ENCODE measurements at places on chromosomes 1 and 21.

DNA sequence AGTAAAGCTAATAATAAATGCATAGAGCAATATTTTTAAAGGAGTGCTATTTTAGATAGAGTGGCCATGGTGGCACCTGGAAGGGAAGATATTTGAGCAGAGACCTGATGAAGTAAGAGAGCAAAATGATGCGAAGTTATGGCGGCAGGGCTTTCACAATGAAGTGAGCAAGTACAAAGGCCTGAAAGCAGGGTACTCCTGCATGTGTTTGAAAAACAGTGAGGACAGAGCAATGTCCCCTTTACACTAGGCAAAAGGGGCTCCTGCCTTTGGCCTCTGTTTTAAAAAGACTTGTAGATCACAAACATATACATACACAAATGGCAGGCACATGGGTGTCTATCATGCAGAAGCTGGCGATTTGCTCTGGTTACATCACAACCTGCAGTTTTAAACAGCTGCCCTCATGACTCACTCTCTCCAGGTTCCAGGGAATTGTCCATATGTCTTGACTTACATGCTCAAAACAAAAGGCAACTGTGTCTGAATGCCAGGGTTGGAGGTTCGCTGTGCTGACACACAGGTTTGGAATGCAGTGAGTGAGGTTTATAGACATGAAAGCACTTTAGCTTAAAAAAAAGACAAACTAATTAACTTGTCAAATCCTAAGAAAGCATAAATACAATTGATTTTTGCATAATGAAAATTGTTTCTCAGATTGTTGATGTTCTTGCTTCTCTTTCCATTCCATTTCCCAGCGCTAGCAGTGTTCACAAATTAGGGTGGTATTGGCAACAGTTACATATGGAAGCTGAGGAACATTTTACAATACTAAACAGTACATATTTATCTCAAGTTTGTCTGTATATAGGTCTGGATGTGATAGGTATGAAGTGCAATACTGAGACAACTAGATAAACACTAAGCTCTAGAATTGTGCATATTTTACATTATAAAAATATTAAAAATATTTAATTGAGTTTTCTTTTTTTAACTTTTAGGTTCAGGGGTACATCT lies 313.9 kb downstream of the BARHL2 start:
- peak; percentile 98 for DNase-seq

GRCh38 chr21:38819719-38820159 lies 14.0 kb downstream of the ETS2 start:
- peak; percentile 78 for DNase-seq

DNA sequence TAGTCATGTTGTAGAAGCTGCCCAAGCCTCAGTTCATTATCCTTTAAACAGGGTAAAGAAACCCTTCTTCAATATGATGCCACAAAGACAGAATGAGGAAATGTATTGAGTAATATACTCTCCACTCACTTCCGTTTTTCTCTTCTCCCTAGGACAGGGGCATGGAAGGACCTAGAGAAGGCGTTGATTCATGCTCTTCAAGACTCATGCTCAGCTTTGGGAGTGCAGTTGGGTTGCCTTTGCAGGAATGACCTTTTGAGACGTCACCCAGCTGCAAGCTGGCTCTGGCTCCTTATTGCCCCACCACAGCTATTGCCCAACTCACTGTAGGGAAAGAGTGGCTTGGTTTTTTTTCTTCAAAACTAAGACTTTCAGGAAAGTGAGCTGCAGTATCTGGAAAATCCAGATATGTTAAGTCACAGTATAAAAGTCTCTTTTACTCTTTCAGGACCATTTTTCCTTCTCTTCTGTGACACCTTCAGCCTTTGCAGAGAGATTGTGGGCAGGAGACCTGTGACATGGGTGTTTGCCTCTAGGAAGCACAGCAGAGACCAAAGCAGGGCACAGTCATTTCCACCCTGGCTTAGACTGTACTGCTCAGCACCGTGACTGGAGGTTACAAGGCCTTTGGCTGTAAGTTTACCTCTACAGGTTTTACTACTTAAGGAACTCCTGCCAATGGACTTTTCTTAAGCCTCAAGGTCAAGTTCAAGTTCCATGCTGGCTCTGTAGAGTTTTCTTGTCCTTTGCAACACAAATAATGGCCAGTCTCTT lies 39.5 kb downstream of the XCL2 start:
- no peak for DNase-seq

DNA sequence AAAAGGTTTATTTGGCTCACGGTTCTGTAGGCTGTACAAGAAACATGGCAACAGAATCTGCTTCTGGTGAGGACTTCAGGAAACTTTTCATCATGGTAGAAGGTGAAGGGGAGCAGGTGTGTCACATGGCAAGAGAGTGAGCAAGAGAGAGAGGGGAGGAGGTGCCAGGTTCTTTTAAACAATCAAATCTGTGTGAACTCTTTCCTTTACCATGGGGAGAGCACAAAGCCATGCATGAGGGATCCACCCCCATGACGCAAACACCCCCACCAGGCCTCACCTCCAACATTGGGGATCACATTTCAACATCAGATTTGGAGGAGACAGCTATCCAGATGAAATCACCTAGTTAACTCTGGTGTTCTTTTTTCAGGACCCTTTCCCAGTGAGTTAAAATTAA lies 103.6 kb downstream of the GALNT2 start:
- DNase-seq, result no peak

GRCh38 chr1:187276677-187277076 lies 447.9 kb downstream of the PLA2G4A start:
- no peak for DNase-seq

DNA sequence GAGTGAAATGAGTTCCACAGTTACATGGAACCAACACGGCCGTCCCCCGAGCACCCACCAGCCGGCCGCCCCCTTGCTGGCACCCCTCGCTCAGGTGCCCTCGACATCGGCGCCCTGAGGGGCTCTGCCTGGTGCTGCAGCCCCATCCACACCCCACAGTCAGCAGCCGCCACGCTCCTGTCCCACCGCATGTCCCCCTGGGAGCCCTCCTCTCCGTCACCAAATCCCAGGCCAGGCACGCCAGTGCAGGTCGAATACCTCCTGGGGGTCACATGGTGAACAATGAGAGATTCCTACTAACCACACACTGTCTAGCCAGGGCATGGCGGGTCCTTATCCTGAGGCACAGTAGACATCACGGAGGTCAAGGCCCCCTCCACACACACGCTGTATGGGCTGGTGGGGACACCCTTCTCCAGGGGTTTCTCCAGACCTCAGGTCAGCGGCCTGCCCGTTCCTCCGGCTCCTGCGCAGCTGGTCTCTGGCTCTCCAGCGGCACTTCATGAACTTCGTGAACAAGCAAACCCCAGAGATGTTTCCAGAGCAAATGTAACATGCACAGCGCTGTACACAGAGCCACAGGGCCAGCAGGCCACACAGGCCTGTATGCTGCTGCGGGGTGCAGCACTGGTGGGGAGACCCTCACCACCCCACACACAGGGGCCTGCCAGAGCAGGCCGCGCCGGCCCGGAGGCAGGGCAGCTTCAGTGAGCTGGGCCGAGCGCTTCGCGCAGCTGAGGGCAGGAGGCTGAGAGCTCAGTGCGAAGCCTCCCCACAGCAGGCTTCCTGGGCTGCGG lies 21.8 kb downstream of the POFUT2 start:
- DNase-seq, result no peak

- no peak for DNase-seq
Observed at GRCh38 chr1:150110116-150110515, 39.6 kb upstream of the PLEKHO1 start.
